ENCODE measurements at places on chromosomes 3 and 15.

GRCh38 chr3:65886391-65886790 lies 152.3 kb downstream of the MAGI1 start:
- DNase-seq = no peak

GRCh38 chr3:31531452-31531991 lies 1.2 kb upstream of the STT3B start:
- DNase-seq = no peak

DNA sequence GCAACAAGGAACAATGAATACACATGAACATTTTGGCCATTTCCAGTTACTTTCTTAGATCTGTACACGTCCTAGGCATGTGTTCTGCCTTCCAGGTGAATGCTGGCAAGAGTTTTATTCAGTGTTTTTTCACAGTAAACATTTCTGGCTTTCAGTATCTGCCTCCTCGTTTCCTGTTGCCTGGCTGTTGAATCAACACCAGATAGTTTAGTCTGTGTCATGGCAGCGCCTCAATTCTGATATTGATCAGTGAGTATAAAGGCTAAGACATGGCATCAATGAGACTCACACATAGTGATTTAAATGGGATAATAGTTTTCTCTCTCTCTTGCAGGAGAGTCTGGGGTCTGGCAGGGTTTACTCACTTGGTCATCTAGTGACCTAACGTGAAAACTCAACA lies 266.9 kb upstream of the SLCO3A1 start:
- no peak for DNase-seq

DNA sequence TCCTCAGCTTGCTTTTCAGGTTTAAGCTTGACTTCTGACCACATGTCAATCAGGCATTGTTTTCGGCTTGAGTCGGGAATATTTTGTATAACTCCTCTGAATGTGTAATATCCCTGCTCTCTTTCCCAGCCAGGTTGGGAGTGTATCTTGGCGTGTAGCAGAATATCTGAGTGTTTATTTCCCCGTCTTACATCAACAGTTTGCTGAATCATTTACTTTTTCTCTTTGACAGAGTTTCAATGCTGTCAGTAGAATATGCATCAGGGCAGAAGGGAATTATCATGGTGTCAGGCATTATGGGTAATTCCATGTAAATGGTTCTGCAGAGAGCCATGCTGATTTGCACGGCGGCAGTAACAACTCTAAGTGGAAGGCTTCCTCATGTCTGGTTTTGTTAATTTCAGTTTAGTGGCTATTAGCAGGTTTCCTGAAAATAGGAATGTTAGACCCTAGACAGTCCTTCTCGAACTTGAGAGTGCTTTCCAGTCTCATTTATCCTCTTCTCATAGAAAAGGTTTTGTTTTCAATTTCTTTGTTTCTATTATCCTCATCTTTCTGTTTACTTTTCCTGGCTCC lies 566.3 kb downstream of the AGBL1 start:
- no peak for DNase-seq

DNA sequence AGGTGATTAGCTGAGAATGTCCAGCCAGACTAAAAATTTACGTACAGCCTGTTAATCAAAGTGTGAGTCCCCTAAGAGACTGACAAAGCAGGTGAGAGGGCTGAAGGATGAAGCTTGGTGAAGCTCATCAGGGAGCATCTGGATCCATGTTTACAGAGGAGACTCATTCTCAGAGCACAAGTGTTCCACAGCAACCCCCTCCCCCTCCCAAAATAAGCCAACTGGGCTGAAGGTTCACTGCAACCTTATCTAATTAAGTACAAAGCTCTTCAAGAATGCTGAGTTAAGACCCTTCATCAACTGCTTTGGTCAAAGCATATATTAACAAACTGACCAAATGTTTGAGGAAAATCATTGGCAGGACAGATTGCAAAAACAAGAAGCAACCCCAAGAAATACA lies 262.6 kb upstream of the ZNF385D start:
- DNase-seq = no peak

DNA sequence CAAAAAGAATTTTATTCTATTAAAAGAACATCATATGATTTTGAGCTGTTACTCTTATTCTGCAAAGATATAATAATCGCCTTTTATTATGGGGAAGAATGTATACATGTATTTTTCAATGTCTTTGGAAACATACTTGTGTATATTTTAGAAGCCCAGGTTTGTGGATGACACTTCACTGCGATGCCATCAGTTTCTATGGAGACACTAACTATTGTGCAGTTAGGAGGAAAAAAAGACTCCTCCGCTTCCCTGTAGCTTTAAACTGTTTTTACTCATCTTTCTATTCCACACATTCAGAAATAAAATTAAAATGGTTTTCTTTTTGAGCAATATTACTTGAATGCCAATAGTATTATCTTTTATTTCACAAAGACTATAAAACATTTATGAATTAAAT lies 305.0 kb downstream of the NLGN1 start:
- no peak for DNase-seq

DNA sequence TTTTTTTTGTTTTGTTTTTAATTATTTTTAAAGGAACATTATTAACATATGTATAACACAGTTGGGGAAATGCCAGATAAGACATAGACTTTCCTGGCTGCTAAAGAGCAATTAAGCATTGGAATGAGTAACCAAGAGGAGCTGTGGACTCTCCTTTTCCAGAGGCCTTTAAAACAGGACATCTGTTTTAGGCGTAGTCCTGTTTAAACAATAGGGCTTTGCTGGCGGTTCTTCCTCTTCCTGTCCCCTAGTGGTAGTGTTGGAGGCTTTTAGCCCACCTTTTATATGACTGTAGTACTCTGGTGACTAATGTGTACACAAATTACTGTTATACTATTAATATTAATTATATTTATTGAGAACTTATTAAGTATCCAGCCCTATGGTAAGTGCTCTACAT lies 81.9 kb downstream of the PPARG start:
- DNase-seq = no peak

DNA sequence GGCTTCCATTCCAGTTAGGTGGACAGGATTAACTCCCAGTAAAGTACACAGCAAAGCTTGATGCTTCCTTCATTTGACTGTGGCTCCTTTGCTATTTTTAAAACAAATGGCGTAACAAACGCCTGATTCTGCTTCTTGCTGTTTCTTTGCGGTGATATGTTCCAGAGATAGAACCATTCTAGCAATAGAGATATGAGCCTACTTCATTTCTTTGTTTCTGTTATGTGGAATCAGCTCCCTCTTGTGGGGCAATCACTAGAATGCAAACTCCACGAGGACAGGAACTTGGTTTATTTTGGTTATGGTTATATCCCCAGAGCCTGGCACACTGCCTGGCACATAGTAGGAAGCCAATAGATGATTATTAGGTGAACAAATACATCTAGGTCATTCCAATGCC lies 122.6 kb upstream of the SLC6A11 start:
- DNase-seq = no peak

- DNase-seq = no peak
These were observed 55.2 kb downstream of the IQSEC1 start for GRCh38 chr3:13018043-13018451.

DNA sequence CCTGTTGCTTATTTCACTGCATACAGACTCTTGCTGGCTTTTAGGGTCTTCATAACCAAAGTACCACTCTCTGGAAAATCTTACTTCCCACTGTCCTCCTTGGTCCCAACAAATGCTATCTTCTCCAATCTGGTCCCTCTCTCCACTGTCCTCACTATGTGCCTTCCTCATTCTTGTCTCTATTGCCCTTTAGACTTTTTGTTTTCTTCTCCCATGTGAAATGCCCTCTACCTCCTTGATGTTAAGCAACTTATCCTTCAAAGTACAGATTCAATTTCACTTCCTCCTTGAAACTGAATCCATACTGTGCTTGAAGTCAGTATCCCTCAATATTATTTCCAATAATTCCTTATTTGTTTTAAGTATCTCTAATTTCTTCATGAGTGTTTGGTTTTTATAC lies 60.8 kb downstream of the CGGBP1 start:
- DNase-seq = no peak

- no peak for DNase-seq
These were observed 52.6 kb downstream of the MTHFS start for GRCh38 chr15:79844221-79844620.

DNA sequence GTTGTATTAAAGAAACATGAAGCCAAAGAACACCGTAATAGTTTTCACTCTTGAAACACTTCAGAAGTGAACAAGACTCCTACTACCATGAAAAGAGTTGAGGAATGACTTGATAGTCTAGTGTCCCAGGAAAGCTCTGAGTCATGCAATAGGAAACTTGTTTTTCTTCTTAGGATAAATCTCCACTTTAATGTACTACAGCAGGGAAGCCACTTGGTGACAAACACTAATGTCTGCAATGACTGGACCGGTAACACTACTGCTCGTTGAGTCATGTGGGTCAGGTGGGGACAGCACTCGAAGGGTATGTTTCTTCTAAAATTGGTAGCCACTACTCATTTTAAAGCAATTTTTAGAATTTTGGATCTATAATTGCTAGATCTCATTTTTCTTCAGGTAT lies 291.7 kb upstream of the CNTN3 start:
- DNase-seq = no peak

DNA sequence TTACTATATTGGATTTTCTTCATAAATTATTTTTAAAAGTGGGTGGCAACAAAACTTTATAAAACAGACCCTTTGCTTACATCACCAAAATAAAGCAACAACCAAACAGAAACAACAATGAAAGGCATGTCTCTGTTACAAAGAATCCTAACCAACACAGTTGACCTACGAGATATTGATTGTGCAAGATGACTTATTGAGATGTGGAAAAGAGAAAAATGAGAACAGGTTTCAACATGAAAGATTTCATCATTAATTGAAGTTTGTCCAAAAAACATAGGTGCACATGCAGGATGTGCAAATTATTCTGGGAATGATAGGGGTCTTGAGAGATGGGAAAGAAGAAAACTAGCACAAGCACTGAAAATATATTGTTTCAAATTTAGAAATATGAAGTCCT lies 9.0 kb downstream of the GMNC start:
- no peak for DNase-seq

DNA sequence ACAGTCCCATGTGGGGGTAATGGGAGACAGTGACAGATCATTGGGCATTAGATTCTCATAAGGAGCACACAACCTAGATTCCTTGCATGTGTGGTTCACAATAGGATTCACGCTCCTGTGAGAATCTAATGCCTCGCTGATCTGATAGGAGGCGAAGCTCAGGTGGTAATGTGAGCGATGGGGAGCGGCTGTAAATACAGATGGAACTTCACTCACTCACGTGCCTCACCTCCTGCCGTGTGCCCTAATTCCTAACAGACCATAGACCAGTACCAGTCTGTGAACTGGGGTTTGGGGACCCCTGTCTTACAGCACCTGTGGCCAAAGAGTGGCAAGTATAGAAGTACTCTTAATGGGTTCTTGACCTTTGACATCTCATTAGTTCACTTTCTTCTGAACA lies 554.7 kb downstream of the FOXP1 start:
- DNase-seq = no peak

DNA sequence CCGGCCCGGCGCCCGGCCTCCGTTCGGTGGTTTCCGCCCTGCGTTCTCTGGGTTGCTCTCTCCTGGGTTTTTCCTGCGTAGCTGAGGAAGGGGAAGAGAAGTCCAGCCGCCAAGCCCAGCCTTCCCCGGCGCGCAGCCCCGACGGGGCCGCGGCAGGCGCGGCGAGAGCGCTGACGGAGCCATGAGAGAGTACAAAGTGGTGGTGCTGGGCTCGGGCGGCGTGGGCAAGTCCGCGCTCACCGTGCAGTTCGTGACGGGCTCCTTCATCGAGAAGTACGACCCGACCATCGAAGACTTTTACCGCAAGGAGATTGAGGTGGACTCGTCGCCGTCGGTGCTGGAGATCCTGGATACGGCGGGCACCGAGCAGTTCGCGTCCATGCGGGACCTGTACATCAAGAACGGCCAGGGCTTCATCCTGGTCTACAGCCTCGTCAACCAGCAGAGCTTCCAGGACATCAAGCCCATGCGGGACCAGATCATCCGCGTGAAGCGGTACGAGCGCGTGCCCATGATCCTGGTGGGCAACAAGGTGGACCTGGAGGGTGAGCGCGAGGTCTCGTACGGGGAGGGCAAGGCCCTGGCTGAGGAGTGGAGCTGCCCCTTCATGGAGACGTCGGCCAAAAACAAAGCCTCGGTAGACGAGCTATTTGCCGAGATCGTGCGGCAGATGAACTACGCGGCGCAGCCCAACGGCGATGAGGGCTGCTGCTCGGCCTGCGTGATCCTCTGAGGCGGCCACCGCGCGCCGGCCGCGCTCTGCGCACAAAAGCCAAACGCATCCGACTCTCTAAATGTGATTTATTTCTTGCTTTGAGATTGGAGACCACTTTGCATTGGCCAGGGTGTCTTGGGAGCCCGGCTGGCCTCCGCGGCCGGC lies 727 bp downstream of the RAP2B start:
- DNase-seq = no peak

DNA sequence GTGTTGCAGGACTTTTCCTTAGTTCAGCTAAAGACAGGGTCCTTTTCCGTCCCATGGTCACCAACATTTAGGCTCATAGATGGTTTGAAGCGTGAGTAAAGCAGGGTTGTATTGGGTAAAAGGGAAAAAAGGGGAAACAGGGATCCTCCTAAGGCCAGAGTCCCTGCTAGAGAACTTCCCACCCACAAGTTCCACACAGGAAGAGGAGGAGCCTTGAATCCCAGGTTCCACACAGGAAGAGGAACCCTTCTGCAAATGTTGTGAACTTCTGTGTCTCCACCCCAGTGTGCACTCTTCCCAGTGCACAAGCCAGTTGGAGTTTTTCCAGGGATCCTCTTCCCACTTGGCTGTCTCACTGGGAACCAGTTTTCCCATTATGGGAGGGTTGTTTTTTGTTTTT lies 27.6 kb upstream of the ATP8B4 start:
- no peak for DNase-seq

GRCh38 chr3:13023235-13023970 lies 49.8 kb downstream of the IQSEC1 start:
- no peak for DNase-seq

GRCh38 chr15:98003996-98004395 lies 43.5 kb downstream of the ARRDC4 start:
- DNase-seq = no peak

GRCh38 chr3:188956839-188957489 lies 214.8 kb upstream of the TPRG1 start:
- DNase-seq = no peak

GRCh38 chr15:50259276-50259675 lies 6.2 kb downstream of the HDC start:
- no peak for DNase-seq

DNA sequence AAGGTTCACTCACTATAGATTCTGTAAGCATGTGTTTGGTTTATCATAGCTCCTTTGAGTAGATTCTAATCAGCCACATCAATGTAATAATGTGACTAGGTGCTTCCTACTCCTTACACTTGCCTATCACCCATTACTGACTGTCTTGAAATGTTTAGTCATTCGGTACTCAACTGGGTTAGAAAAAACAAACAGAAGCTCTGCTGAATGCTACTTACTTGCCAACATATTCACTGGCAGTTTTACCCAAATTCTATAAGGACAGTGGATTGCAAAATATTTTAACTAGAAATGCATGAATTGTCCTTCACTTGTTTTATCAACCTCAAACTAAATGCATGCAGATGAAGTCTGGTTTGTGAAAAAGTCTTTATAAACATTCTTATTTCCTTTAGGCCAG lies 352.1 kb upstream of the ALCAM start:
- no peak for DNase-seq
